ENCODE measurements at places on chromosomes 5 and 9.

DNA sequence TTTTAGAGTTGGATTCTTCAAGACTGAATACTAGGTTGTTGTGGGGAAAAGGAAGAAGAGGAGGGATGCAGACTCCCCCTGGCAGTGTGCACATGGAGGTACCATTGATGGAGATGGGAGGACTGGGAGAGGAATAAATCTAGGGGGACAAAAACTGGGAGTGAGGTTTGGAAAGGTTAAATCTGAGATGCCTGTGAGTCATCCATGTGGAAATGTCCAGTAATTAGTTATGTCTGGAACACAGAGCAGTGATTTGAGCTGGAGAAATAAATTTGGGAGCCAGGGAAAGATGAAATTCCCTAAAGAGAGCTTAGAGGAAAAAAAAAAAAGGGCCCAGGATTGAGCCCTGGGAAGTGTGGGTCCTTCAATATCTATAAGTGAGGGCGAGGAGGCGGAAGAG, 8.0 kb upstream of the CCIN start:
- DNase-seq: no peak

- no peak for DNase-seq
These were observed 7.3 kb downstream of the EGFLAM start for GRCh38 chr5:38265546-38266179.

DNA sequence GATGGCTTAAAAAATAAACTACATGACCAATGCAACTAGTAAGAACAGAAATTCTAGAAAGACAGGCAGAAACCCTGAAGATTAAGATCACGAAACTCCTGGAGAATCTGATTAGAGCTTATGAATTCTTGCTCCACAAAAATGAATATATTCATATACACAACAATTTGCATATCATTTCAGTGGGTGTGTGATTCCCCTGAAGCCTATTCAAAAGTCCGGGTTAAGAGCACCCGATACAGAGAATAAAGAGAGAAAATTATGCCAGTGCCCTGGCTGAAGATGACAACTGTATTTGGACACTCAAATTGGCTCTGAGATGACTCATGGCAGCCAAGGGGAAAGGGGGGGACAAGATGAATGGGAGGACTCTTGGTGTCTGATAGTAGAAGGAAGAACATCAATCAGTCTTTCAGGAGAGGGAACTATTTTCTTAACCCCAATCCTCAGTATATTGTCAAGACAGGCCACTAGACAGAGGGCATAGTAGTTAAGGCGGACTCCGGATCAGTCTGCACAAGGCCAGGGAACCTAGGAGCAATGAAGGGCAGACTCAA, 6.0 kb downstream of the TMOD1 start:
- DNase-seq: no peak

- no peak for DNase-seq
These were observed 573.9 kb downstream of the ZNF608 start for GRCh38 chr5:124172389-124173003.

GRCh38 chr5:80078921-80079320, 43.8 kb downstream of the THBS4 start:
- no peak for DNase-seq

- no peak for DNase-seq
These were observed 107.9 kb downstream of the DCP2 start for GRCh38 chr5:113084402-113085083.

- DNase-seq: no peak
These were observed 24.1 kb downstream of the TENT4A start for GRCh38 chr5:6737043-6737941.

DNA sequence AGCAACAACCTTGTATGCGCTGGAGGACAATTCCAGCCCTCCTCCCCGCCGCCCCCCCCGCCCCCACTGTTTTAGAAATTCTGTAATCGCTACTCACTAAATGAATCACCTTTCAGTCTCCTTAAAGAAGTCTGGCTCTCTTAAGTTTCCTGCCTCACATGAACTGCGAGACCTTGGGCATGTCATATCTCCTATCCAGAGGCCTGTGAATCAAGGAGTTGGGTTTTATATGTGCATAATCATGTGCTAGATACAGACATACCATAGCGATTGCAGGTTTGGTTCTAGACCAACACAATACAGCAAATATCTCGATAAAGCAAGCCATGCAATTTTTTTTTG, 337 bp upstream of the DMAC1 start:
- DNase-seq: no peak

DNA sequence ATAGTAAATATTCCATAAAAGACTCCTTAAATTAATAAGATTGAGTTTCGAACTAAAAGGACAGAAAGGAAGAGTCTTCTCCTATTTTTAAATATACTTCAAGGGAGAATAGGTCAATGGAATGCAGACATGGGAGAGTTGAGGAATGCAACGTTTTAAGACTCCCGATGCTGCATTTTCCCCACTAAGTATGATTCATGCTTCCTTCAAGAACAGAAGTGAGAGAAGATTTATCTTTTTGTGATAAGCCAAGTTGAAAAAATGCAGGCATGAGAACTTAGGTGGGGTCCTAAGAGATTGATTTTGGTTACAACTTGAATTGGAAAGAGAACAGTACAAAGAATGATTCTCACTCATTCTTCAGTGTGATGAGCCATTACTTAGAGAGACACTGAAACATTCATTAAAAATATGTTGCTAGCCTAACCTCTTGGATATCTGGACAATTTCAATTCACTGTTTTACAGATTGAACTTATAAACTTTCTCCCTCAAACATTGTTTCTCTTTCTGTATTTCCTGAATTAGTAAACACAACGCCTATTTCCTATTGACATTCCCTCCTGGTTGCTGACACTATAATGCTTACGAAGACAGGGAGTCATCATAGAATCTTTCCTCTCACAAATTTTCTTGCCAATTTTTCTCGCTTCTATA, 1666.1 kb upstream of the WWC1 start:
- no peak for DNase-seq

GRCh38 chr5:78799266-78800017, 150.9 kb upstream of the LHFPL2 start:
- no peak for DNase-seq

GRCh38 chr9:115296831-115297565, 179.0 kb upstream of the TNC start:
- DNase-seq: no peak

DNA sequence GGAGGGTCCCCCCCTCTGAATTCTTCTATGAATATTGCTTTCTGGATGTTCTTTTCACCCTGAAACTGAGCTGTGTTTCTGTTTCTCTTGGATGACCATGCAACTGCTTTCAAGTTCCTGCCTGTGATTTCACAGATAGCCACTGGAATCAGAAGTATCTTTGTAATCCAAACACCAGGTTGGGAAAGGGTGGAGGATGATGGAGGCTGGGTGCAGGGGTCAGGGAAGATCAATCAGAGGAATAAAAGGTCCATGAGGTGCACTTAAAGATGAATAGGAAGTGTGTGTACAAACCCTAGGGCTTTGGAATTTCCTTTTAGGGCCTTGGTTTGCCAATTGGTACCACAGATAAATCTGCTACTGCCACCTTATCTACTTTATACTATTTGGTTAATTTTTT, 68.2 kb upstream of the AGXT2 start:
- DNase-seq: no peak

DNA sequence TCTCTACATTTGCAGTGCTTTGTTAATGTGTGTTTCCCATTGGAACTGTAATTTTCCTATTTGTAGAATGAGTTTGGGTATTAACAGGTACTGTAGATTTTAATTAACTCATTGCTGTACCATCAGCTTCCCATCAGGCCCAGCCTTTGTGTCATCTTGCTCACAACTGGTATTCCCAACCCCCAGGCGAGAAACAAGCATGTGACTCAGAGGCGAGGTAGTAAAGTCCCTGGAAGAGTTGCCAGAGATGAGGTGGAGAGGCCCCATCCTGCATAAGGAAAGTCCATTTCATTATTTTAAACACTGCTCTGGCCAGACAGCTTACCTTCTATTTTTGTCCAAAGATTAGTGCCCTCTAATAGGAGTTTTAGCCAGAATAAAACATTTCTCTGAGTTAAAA, 29.9 kb downstream of the ADCY2 start:
- no peak for DNase-seq

DNA sequence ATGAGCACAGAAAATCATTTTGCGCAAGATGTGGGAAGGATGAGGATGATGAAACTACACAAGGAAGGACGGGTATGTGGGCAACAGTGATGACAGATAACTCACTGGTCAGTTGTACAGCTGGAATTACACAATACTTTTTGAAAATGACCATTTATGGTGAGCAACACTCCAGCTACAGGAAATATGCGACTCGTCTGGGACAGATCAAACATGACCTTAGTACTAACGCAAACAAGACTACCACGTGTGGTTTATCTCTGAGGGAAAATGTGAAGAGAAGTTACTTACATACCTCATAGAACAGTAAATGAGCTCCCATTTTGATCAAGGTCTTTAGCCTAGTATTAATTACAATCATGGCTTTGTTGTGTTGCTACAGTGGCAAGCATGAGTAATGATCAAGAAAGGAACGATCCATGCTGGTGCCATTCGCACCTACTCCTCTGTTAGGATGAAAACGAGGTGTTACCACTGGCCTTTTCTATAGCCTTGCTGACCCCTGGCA, 456.9 kb downstream of the BNC2 start:
- no peak for DNase-seq

DNA sequence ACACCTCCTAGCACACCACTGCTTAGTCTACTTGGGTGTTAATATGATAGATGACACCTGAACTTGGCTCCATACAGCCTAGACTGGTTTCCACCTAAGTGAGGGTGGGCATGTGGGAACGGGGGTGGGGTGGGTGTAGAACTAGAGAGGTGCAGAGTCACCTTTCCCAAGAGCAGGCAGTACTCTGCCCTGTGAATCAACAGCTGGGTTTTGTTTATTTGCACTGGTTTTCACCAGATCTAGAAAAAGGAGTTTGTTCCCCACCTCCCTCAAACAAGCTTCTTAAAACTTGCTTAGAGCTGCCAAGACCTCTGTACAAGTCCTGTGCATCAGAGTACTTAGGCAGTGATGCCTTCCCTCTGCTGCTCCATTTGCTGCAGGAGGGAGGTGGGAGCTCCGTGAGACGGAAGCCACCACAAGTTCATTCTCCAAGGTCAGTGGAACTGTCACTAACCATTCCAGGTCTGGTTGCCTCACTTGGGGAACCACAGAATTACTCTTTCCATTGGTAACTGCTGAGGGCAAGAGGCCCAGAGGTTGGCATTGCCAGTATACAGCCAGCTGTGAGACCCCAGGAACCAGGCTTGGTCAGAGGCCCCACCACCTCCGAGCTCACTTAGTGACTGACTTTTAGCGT, 163.5 kb downstream of the NR3C1 start:
- no peak for DNase-seq

- no peak for DNase-seq
These were observed 73.9 kb downstream of the WNK2 start for GRCh38 chr9:93257808-93258331.

- DNase-seq: no peak
These were observed 72.8 kb downstream of the CD180 start for GRCh38 chr5:67123819-67124218.

GRCh38 chr9:93001031-93001430, 53.7 kb downstream of the FGD3 start:
- DNase-seq: no peak

DNA sequence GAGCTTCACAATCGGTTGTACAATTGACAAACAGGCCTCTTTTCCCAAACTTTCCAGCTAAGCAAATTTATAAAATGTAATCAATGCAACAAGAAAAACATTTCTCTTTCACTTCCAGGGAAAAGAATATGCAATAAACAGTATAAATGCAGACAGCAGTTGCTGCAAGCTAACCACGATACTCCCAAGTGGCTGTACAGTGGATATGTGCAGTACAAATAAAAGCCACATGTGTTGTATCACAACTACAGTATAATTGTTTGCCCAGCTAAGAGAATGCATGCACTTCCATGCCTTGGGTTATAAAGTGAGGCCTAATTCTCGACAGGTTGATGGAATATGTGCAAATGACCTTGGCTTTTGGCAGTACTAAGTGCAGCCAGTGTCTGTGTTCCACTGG, 16.7 kb upstream of the PDCL start:
- DNase-seq: no peak

GRCh38 chr9:72753266-72753893, 199.5 kb downstream of the ALDH1A1 start:
- DNase-seq: no peak

GRCh38 chr5:134131165-134131564, 16.7 kb downstream of the TCF7 start:
- DNase-seq: no peak

DNA sequence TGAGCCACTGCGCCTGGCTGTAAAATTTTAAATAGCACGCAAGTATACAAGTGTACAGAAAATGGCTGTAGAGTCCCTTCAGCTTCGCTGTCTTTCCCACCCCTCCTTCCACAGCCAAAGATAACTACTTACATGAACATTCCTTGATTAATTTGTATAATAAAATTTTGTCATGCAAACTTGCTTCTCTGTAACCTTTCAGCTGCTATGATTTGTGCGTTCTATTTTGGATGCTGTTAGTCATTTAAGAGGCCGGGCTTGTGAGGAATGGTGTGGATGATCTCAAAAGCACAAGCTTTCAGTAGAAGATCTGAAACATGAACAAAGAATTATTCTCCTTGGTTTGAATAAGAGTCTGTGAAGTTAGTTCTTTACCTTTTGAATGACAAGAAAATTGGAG, 115.0 kb upstream of the TLE1 start:
- DNase-seq: no peak

DNA sequence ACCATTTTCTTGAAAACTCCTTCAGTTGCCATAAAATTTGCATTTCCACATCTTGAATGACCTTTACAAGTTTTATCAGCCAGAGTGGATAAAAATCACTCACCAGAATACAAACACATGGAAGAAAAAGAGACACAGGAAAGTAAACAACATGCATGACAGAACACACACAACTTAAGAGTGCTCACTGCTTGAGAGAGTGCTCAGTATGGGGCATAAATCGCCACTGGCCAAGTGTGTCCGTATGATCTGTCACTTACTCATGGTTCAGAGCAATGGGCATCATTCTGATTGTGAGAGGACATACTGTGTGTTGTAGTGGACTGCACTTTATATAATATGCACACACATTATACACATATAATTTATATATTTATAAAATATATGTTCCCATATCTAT, 155.6 kb upstream of the NTRK2 start:
- DNase-seq: no peak

GRCh38 chr9:104743376-104743985, 4.0 kb upstream of the NIPSNAP3A start:
- DNase-seq: no peak

DNA sequence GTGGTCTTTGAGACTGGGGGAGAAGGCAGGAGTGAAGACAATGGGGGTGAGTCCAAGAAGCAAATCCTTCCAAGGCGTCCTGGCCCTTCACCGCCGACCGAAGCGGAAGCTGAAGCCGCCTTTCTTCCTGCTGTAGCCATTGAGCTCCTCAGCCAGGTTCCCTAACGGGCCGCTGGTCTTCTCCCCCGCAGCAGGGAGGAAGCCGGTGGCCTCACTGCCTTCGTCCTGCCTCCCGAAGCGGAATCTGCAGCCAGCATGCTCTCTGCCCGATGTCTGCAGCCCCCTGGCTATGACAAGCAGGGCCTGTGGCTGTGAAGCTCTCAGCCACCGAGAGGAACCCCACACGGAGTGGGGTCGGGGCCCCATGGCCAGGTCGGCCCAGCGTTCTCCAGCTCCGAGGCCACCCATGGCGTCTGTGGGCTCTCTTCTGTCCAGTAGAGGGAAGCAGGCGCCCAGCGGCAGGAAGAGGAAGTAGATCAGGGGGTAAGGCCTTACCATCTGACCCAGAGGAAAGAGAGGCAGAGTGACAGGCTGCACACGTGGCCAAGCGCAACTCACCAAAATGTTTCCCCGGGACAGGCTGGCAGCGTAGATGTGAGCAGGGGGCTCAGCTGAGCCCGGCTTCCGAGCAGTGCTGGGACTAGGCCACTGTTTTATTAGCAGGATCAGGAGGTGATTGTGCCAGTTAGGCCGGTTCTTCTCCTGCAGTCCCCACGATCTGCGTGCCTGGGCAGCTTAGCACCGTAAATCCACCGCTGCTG, 3.1 kb downstream of the QRFP start:
- no peak for DNase-seq

Data from stimulated activated CD8-positive, alpha-beta memory T cell treated with anti-CD3 and anti-CD28 coated beads, Interleukin-4, amount 100 ng/mL, for 1 hour (primary cell).